ENCODE measurements at places on chromosomes 2 and 18.

DNA sequence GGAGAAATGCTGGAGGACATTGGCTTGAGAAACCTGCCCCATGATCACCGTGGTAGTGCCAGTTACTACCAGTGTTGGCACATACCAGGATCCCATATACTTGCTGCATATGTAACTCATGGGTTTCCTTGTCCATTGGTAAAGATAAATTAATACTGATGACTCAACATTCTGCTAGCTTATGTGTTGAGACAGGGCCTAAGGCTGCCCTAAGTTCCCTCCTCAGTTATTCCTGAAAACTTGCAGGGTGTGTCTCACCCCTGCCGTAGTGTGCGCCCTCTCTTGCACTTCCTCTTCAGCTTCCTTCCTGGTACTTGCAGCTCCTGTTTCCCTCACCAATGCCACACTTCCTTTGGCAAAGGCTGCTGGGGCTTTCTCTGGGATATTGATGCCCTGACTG is 4.3 kb upstream of the INO80C start:
- DNase-seq = no peak

- no peak for DNase-seq
Measured at GRCh38 chr2:64987956-64988419, 1.2 kb upstream of the SLC1A4 start.

DNA sequence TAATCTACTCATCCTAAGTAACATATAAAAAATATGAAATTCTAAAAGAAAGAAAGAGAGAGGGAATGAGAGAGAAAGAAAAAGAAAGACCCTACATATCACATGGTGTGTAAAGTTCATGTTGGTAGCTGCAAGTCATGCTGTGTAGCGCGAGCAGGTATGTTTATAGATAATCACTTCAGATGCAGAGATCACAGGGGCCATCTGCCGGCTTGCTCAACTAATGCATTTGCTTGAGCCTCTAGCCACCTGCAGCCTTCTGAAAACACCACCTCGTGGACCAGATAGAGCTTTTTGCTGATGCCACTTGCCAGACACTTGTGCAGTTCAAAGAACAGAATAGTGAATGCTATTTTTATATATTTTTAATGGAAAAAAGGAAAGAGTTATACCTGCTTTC is 37.6 kb downstream of the CDH7 start:
- DNase-seq = no peak

GRCh38 chr2:96113367-96113677 is 3.0 kb downstream of the ADRA2B start:
- DNase-seq = no peak

DNA sequence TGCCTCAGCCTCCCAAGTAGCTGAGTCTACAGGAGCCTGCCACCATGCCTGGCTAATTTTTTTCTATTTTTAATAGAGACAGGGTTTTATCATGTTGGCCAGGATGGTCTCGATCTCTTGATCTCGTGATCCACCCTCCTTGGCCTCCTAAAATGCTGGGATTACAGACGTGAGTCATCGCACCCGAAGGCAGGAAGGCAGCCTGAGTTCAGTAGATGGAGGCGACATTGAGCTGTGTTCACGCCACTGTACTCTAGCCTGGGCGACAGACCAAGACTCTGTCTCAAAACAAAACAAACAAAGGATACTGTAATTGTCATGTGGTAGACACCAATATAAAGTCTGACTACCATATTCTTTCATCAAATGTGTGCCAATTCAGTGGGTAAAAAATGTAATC is 500.9 kb upstream of the DSEL start:
- no peak for DNase-seq

DNA sequence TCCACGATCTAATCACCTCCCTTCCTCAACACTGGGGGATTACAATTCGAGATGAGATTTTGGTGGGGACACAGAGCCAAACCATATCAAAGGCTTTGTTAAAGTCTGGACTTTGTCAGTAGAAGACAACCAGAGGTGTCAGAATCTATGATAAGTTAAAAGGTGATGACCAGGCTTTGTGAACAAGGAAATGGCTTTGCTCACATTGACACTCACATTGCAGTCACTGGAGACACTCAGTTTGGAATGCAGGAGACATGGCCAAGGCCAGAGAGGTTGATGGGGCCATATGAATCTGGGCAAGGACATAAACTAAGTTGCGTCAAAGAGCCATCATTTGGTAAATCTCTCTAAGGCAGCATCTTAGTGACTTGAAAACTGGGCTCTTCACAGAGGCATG is 678.2 kb upstream of the FSHR start:
- no peak for DNase-seq

DNA sequence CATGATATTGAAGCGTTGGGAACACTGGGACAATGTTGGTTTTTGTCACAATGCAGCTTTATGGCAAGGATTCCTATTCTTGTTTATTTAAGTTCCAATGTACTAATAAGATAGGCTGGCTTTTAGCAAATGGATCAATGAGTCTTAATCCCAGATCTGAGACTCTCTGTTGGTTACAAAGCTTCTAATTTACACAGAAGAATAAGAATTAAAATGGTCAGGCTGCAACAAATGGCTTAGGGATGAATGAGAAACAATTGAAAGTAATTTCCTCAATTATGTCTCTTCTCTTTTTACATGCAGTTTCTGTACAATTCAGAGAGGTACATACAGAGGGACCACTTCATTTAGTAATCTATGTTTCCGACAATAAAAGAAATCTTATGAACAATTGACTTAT is 640.4 kb downstream of the NRXN1 start:
- DNase-seq = no peak

GRCh38 chr2:138610201-138610953 is 108.8 kb downstream of the SPOPL start:
- no peak for DNase-seq

DNA sequence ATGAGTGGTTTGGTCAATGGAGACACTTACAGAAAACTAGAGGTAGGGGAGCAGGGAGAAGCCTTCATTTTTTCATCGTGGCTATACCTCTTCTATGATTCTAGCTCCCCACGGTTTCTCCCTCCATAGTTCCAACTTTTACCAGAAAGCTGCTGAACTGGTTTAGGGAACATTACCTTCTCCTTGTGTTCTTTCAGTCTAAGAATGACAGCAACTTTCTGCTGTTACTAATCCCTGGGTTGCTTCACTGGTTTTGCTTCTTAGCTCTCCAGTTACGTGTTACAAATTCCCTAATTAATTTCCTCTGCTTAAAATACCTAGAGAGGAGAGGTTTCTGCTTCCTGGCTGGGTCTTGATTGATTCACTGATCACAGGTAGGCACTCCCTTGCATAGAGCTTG is 499.9 kb downstream of the SLC4A3 start:
- DNase-seq = no peak

DNA sequence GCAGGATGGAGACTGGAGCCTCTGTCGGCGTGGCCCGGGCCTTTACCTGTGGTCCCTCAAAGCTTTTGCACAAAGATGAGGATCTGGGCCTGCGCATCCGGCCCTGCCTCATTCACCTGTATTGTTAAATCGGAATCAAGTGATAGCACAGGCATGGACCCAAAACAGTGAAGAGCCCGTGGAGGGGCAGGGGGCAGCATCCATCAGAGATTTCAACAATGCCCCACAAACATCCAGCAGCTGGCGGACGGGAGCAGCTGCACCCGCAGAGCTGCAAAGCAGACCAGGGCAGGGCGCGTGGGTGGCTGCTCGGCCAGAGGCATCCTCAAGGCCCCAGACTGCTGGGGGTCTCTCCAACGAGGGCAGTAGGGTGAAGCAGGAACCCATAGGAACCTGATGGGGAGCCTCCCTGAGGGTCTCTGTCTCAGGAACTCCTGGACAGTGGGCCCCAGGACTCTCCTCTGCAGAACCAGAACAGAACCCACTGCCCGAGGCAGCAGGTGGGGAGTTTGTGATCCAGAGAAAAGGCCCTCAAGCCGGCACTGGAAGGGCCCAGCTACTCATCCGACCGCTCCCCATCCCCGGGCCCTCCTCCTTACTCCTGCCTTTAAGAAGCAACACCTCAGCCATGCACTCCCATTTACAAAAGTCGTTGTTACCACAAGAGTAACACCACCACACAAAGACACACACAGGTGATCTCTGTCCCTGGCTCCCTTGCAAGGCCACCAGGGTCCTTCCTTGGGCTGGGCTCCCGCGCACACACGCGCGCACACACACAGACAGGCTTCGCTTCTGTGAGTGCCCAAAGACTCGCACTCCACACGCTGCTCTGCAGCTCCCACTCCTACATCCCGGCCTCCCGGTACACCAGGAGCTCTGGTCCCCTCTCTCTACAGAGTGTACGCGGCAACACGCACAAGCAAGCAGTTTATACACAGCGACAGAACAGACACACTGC is 28.8 kb downstream of the HDAC4 start:
- no peak for DNase-seq

DNA sequence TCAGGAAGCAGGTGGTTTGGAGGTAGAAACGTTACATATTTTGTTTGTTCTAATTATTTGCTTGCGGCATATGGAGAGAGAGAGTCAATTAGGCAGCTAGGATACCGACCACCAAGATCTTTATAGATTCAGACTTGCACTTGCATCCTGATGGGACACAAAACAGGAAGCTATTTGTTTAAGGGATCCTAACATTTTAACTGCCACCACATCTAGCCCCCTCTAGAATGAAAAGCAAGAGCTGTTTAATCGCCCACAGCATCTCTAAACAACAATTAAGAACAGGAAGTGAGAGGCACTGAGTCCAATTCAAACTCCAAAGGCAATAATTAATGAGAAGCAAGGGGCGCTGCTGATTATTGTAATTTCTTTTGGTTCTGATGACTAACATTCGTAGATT is 182.0 kb upstream of the LINC00305 start:
- DNase-seq = no peak

Measured in activated T-helper 1 cell treated with anti-CD3 and anti-CD28 coated beads, Interleukin-2, amount 50 U/mL, for 16 hours (primary cell).